ENCODE measurements at places on chromosomes 6 and 20.

GRCh38 chr6:15751721-15752350, 89.0 kb upstream of the DTNBP1 start:
- H3K4me3 ChIP-seq = no peak overlapping the region
- H3K36me3 ChIP-seq = no peaks in the 10 kb centered on the region
- H3K27me3 ChIP-seq = no peaks in the 10 kb centered on the region
- H3K27ac ChIP-seq = no peak overlapping the region
- no peak for DNase-seq
- no peaks in the 10 kb centered on the region for H3K4me1 ChIP-seq

DNA sequence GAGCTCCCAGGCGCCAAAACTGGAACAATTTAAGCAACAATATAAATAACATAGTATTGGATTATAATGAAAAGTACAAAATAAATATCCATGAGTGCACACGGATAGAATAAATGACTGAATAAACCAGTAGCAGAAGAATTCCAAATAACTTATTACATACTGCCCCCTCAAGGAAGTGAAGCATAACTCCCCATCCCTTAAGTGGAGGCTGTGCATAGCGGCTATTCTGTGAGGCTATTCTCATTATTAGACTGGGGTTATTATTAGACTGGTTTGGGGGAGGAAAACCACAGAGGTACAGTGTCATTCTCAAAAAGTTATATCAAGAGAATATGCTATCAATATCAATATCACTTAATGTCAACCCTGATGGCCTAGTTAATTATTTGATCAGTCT, 94.4 kb upstream of the SIRPA start:
- no peaks in the 10 kb centered on the region for H3K36me3 ChIP-seq
- no peak overlapping the region for H3K4me3 ChIP-seq
- H3K4me1 ChIP-seq = peaks cover 25% of the 10 kb centered on the region
- no peak overlapping the region for H3K27ac ChIP-seq
- H3K27me3 ChIP-seq = no peaks in the 10 kb centered on the region

GRCh38 chr6:5442916-5443315, 181.6 kb downstream of the FARS2 start:
- H3K4me1 ChIP-seq = peaks cover 4% of the 10 kb centered on the region
- peaks cover 2% of the 10 kb centered on the region for H3K36me3 ChIP-seq
- no peak for DNase-seq

DNA sequence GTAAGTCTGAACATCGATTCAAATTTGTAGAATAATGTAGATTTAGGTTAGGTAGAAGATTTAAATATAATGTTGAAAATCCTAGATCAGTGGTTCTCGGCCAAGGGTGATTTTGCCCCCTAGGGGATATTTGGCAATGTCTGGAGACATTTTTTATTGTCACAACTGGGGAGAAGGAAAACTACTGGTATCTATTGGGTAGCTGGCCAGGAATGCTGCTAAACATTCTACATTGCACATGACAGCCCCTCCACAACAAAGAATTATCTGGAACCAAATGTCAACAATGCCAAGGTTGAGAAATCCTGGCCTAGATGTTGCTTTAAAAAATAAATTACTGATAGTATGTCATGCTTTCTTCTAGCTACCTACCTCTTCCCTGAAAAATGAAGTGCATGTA, 76.1 kb downstream of the HIVEP2 start:
- H3K27ac ChIP-seq = no peak overlapping the region
- H3K4me1 ChIP-seq = peaks cover 86% of the 10 kb centered on the region
- peaks cover 4% of the 10 kb centered on the region for H3K36me3 ChIP-seq
- no peaks in the 10 kb centered on the region for H3K27me3 ChIP-seq
- DNase-seq = no peak

DNA sequence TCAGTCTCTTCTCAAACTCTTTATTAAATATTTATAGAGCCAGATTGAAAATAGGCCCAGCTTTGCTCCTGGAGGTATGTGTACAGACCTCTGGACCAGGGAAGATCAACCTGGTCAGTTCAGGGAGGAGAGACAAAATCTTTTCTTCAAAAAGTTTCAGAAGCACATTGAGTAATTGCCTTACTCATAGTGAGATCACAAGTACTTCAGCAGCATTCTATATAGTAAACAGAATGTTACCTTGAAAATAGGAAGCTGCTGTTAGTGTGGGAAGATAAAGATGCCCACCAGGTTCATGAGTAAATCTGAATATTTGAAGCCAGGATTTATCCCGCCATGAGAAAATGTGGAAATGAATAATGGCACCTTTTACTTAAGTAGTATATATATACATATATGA, 665.9 kb upstream of the CITED2 start:
- H3K36me3 ChIP-seq = no peaks in the 10 kb centered on the region
- no peaks in the 10 kb centered on the region for H3K4me1 ChIP-seq
- DNase-seq = no peak
- H3K27ac ChIP-seq = no peak overlapping the region
- H3K27me3 ChIP-seq = no peaks in the 10 kb centered on the region

DNA sequence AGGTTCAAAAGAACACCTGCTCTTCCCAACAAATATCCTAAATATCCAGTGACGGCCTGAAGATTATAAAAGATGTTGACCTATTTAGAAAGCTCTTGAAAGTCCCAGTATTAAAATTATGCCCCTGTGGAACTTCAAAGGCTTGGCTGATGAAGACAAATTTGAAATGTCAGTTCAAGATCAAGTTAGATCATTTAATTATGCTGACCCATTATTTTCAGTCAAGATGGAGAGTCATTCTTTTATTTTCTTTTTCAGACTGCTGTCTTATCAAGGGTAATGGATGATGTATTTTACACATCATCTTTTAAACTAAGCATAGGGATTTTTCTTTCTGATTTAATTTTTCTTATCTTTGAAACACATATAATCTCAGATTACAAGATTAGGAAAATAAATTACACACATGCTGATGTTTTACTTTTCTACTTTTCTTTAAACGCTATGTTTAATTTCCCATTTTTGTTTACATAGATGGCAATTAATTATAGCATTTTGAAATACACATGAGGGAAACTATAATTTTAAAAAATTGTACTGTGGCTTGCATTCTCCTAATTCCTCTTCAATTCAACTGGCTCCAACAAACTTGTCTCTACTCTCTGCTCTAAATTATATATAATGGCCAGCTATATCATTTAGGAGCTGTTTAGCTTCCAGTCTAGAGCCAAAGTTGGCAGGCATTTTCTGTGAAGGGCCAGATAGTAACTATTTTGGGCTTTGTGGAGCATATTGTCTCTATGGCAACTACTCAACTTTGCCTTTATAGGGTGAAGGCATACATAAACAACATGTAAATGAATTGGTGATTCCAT, 123.7 kb downstream of the RCAN2 start:
- H3K27me3 ChIP-seq = no peaks in the 10 kb centered on the region
- H3K27ac ChIP-seq = no peak overlapping the region
- H3K4me1 ChIP-seq = peaks cover 20% of the 10 kb centered on the region
- no peaks in the 10 kb centered on the region for H3K36me3 ChIP-seq
- H3K4me3 ChIP-seq = no peak overlapping the region

- H3K27me3 ChIP-seq = no peaks in the 10 kb centered on the region
- peaks cover 3% of the 10 kb centered on the region for H3K36me3 ChIP-seq
- H3K27ac ChIP-seq = no peak overlapping the region
- DNase-seq = no peak
- H3K4me3 ChIP-seq = no peak overlapping the region
- peaks cover 16% of the 10 kb centered on the region for H3K4me1 ChIP-seq
Observed at GRCh38 chr6:131015630-131016263, 47.3 kb downstream of the EPB41L2 start.

DNA sequence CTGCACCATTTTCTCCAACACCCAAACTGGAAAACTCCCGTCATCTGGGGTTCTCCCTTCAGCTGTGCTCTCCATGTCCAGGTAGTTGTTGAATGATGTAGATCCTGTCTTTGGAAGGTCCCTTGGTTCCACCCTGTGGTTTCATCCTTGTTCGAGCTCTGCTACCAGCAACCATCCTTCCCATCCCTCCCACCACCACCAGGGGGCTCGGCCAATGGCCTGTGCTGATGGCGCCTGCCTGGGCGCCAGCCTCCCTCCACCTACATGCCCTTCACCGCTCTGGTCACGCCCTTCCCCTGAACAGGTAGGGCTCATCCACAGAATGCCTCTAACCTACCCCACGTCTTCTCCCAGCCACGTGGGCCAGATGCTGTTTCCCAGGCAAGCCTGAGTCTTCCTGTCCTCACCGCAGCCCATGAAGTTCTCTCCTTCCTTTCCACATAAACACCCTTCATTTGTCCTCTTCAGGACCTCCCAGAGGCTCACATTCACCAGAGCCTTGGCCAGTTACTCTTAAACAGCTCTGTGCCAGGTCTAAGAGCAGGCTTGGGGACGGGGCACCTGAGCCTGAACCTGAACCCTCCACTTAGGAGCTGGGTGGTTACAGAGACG, 75.1 kb upstream of the DUSP22 start:
- H3K27ac ChIP-seq = peak overlapping the region; percentile 90
- H3K27me3 ChIP-seq = no peaks in the 10 kb centered on the region
- DNase-seq = no peak
- peaks cover 81% of the 10 kb centered on the region for H3K4me1 ChIP-seq
- peak overlapping the region; percentile 61 for H3K4me3 ChIP-seq
- H3K36me3 ChIP-seq = no peaks in the 10 kb centered on the region

GRCh38 chr6:100881707-100882040, 545 bp upstream of the ASCC3 start:
- peak overlapping the region; percentile 100 for H3K4me3 ChIP-seq
- peaks cover 32% of the 10 kb centered on the region for H3K4me1 ChIP-seq
- no peak for DNase-seq

GRCh38 chr6:27138837-27139755, 108.4 kb upstream of the PRSS16 start:
- H3K27me3 ChIP-seq = no peaks in the 10 kb centered on the region
- DNase-seq = peak; percentile 59
- H3K36me3 ChIP-seq = peaks cover 31% of the 10 kb centered on the region
- peaks cover 62% of the 10 kb centered on the region for H3K4me1 ChIP-seq
- peak overlapping the region; percentile 98 for H3K27ac ChIP-seq

DNA sequence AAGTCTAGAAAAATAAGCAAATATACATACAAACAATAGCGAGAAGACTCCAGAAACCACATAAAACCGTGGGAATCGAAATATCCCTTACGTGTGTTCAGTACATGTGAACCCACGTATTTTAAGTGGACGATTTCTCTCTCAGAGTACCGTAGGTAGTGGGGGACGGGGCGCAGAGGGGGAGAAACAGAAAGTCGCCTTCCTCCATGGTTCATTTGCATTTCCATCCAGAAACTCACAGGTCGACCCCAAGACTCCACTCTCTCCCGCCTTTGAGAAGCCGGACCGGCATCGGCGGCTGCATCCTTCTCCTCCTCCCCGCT, 538 bp upstream of the ENPP1 start:
- H3K36me3 ChIP-seq = peaks cover 3% of the 10 kb centered on the region
- no peak for DNase-seq
- peak overlapping the region; percentile 42 for H3K27ac ChIP-seq
- peaks cover 28% of the 10 kb centered on the region for H3K27me3 ChIP-seq
- H3K4me3 ChIP-seq = peak overlapping the region; percentile 90

DNA sequence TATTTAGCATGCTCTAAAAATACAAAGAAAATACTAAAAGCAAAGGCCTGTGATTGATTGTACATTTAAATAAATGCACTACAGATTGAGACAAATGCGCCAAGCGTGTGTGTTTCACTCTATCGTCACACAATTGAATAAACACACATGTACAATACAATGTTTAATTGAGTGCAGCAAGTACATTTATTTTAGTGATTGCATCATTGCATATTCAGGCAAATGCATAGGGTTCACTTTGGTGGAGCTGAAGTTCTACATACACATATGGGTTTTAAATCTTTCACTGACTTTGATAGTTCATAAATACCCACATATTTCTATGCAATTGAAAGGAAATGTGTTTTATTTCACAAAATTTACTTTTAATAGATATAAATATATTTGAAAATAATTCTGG, 750.6 kb upstream of the MMS22L start:
- H3K36me3 ChIP-seq = no peaks in the 10 kb centered on the region
- H3K4me3 ChIP-seq = no peak overlapping the region
- DNase-seq = no peak
- H3K27me3 ChIP-seq = no peaks in the 10 kb centered on the region
- H3K4me1 ChIP-seq = no peaks in the 10 kb centered on the region

- H3K4me3 ChIP-seq = no peak overlapping the region
- no peak overlapping the region for H3K27ac ChIP-seq
- peaks cover 3% of the 10 kb centered on the region for H3K27me3 ChIP-seq
- no peak for DNase-seq
Observed at GRCh38 chr6:21342501-21342900, 251.1 kb upstream of the SOX4 start.

- H3K27me3 ChIP-seq = no peaks in the 10 kb centered on the region
- H3K27ac ChIP-seq = no peak overlapping the region
- DNase-seq = no peak
Observed at GRCh38 chr6:8939615-8940014, 504.3 kb upstream of the SLC35B3 start.

GRCh38 chr20:5080384-5080877, 39.3 kb downstream of the PCNA start:
- peak overlapping the region; percentile 92 for H3K27ac ChIP-seq
- H3K36me3 ChIP-seq = no peaks in the 10 kb centered on the region
- peaks cover 48% of the 10 kb centered on the region for H3K4me1 ChIP-seq
- peak overlapping the region; percentile 22 for H3K4me3 ChIP-seq
- H3K27me3 ChIP-seq = no peaks in the 10 kb centered on the region
- peak; percentile 21 for DNase-seq

DNA sequence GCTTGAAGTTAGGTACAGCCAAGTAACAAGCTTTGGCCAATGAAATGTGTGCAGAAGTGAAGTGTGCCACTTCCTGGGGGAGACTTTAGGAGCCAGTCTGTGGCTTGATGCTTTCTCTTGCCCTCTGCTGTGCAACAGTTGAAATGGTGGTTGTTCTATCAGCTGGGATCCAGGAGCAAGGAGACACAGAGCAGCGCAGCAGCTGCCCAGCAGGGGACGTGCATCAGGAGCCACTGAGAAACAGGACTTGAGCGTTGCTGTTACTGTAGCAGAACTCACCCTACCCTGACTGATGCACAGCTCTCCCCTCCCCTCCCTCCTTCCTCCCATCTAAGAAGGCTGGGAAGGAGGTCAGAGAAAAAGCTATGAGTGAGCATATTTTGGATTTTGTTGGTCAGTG, 18.9 kb upstream of the CCN5 start:
- DNase-seq = no peak
- no peak overlapping the region for H3K27ac ChIP-seq
- H3K4me3 ChIP-seq = no peak overlapping the region
- H3K4me1 ChIP-seq = peaks cover 9% of the 10 kb centered on the region

- H3K4me1 ChIP-seq = peaks cover 2% of the 10 kb centered on the region
- H3K4me3 ChIP-seq = no peak overlapping the region
- no peak overlapping the region for H3K27ac ChIP-seq
- no peak for DNase-seq
- no peaks in the 10 kb centered on the region for H3K27me3 ChIP-seq
Observed at GRCh38 chr20:5545455-5545854, 204.7 kb upstream of the SHLD1 start.

- no peak overlapping the region for H3K4me3 ChIP-seq
- H3K27me3 ChIP-seq = peaks cover 5% of the 10 kb centered on the region
- H3K27ac ChIP-seq = no peak overlapping the region
- peaks cover 4% of the 10 kb centered on the region for H3K4me1 ChIP-seq
Observed at GRCh38 chr6:138863321-138863720, 67.4 kb downstream of the ECT2L start.

- no peak overlapping the region for H3K4me3 ChIP-seq
- no peaks in the 10 kb centered on the region for H3K36me3 ChIP-seq
- no peaks in the 10 kb centered on the region for H3K27me3 ChIP-seq
- no peak overlapping the region for H3K27ac ChIP-seq
Observed at GRCh38 chr6:115004204-115004603, 661.4 kb upstream of the HS3ST5 start.
